Kidney tubule cell (primary cell): ENCODE measurements at places on chromosomes 3 and 15.

GRCh38 chr15:49876401-49877038 is 242.5 kb downstream of the ATP8B4 start:
- DNase-seq, result peak; percentile 10

- DNase-seq, result no peak
These were observed 7.8 kb downstream of the RPS17 start for GRCh38 chr15:82532383-82532990.

GRCh38 chr3:193078996-193079753 is 161.5 kb upstream of the MB21D2 start:
- no peak for DNase-seq

DNA sequence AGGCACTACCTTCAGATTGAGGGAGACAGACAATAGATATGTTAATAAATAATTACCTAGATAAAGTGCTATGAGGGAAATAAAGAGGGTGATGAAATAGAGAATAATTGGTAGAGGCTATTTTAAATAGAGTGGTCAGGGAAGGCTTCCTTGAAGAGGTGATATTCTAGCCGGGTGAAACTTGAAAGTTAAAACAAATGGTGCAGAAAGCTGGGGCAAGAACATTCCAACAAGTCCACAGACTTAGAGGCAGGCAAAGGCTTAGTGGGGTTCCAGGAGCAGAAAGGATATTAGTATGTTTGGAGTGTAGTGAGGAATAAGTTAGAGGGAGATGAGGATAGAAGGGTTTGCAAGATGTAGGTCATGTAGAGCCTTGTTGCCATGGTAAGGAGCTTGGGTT is 10.1 kb downstream of the HACD3 start:
- DNase-seq, result no peak

- peak; percentile 88 for DNase-seq
These were observed 2.3 kb upstream of the SLC2A2 start for GRCh38 chr3:171028779-171029232.

DNA sequence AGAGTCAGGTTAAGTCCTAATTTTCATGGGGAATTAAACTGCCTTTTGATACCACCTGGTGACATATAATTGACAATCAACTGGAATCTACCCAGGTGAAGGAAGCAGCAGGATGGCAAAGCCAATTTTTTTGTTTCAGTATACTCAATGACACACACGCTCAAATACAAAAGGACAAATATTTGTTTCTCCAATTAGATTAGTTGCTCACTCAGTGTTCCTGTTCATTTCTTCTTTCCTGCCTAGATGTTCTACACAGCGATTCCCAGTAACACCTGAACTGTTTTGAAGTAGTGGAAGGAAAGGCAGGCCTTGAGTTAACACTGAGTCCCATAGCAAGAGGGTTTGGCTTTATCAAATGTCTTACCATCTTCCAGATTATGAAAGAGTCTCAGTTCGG is 157.5 kb downstream of the PDZRN3 start:
- DNase-seq, result no peak

- no peak for DNase-seq
These were observed 30.1 kb downstream of the FGD5 start for GRCh38 chr3:14848906-14849305.

DNA sequence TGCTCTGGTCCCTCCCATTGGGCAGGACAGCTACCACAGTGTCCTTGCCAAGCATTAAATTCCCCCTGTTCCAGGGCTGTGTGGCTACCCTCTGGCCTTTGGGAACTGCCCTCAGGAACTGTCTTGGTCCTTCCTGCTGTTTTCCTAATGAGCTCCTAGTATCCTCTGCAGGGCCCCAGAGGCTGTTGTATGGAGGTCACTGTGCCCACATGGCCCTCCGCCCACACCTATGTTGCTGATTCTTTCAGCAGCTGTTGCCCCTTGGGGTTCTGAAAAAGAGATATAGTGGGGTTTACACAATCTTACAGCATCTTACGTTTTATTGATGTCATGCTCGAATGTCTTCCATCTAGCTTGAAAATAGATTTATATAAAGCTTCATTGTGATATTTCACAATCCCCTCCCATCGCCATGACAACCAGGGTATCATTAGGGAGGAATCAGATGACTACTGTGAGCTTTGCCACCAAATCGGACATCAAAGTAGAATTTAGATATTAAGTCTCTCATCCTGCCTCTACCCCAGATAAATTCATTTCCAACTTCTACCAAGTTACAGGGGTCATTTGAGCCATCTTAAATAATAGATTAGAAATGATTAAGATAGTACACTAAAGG is 97.1 kb upstream of the NR2E3 start:
- no peak for DNase-seq

DNA sequence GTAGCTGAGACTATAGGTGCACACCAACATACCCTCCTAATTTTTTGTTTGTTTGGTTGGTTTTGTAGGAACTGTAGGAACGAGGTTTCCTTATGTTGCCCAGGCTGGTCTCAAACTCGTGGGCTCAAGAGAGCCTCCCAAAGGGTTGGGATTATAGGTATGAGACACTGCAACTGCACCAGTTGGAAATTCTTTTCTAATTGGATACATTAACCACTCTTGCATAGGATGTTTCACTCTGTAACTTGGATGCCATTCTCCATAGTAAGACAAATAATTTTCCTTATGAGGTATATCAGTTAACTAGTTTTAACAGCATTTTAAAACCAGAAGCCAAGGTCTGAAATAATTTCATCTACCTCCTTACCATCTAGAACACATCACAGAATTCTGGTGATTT is 6.7 kb upstream of the ALCAM start:
- DNase-seq, result peak; percentile 19

- no peak for DNase-seq
These were observed 19.8 kb downstream of the CYP19A1 start for GRCh38 chr15:51318382-51319150.

GRCh38 chr15:84079885-84080777 is 155.4 kb upstream of the GOLGA6L4 start:
- peak; percentile 60 for DNase-seq

DNA sequence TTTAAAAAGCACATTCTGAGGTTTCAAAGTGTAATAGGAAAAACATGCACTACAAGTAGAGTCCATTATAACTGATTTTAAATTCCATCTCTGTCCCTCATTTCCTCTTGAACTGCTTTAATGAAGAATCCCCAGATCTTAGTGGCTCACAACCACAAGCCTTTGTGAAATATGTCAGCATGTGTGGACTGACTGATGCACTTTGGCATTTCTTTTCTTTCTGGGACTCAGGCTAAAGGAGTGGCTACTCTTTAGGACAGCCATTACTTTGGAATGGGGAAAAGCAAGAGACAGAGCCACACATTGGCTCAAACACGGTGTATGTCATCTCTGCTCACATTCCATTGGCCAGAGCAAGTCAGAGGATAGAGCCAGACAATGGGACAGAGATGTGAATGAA is 139.6 kb downstream of the GRM7 start:
- DNase-seq, result peak; percentile 94

- DNase-seq, result no peak
These were observed 71.3 kb upstream of the SLCO3A1 start for GRCh38 chr15:91782221-91782620.

GRCh38 chr3:57006179-57006657 is 54.2 kb upstream of the SPATA12 start:
- DNase-seq, result no peak

DNA sequence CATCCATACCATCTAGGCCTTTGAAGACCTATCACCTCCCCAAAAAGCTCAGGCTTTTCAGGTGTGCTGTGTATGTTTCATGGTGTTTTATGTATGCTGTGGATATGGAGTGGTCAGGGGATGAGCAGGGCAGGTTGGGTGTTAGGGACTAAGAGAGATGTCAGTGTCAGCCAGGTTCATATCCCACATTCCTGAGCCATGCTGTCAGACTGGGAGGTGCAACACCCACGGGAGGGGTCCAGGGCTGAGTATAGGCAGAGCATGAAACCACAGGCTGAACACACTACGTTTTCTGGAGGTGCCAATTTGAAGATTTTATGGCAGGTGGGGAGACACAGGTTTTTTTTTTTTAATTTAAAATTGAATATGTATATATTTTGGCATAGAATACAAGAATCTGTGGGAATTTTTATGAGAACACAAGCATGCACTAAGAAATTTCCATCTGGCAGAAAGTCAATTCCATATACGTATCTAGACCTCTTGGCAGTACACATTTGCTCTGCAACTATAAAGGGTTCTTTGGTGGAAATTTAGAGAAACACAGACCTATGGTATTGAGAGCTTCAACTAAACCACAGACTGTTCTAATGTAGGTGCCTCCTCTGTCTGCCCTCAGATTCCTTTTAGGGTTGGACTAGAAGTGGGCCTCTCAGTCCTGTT is 101.9 kb upstream of the RNU6-1 start:
- peak; percentile 78 for DNase-seq

DNA sequence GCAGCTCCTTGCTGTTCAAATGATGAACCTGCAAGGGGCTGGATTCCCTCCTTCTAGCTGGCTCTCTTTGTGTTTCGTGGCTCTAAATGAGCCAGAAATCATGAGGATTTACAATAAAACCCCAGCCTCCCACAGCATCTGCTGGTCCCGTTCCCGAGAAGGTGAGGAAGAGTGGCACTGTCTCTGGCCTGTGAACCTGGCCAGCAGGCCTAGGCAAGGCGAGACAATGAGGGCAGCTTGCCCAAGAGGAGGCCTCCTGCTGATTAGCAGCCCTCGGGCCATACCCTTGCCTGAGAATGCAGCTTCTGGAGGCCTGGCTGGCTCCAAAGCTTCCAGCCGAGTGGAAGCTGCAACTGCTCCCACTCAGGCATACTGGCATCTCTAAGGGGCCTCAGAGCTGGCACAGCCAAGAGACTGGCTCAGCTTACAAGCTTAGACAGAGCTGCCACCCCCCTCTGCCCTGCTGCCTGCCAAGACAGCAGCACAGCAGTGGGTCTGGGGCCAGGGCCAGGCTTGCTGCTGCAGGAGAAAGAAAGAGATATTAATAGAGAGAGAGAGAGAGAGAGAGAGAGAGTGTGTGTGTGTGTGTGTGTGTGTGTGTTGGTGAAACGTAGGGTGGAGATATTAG is 76.5 kb downstream of the HMG20A start:
- DNase-seq, result no peak

DNA sequence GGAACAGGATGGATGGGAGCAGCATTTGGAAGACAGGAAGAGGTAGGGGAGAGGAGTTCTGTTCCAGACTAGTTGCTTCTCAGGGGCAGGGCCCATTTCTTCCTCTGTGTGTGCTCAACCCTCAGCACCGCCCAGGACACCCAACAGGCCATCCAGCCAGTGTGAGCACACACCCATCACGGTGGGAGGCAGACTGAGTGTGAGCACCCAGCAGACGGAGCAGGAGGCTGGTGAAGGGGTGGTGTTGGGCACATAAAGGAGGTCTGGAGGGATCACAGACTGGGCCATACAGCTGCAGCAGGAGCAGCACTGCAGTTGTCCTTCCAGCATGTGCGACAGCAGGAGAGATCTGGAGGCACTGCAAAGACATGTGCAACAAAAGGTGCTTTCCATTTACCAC is 88.4 kb upstream of the PLXNA1 start:
- DNase-seq, result no peak
